Activated naive CD4-positive, alpha-beta T cell (primary cell): ENCODE measurements at places on chromosomes 3 and 15.
A peak's percentile ranks its signal among the peaks of the same experiment; 100 is the strongest.

GRCh38 chr15:85440451-85440850, 60.0 kb downstream of the AKAP13 start:
- no peak for DNase-seq

DNA sequence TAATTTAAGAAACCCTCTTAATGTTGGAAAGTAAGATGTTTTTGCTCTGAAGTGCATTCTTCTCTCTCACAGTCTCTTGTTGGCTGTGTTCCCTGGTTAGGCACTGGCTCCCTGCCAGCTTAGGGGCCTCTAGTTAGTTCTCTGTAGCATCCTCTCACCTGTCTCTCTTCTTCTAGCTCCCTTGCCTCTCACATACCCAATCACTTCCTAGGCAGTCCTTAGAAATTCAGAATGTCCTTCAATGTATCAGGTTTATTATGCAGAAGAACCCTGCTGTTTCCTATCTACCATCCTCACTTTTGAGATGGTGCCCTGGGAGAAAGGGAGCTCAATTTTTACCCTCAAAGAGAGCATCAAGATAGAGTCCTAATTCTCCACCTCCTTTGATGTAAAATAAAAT, 36.2 kb upstream of the CPNE4 start:
- no peak for DNase-seq

DNA sequence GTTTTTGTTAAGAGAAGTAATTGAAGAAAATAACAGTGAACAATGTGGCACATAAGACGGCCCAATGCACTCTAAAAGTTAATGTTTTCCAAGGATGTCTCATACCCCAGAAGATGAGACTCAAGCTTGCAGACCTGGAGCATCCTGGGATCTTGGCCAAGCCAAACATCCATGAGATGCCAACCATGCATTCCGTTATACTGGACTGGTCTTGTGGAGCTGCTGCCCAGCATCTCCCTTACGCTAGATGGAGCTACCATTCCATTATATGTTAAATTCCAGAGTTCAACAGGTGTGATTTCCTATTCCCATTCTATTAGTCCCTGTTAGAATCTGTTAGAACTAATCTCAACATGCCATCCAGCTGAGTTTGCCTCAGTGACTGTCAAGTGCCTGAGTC, 181.8 kb downstream of the PDCD6IP start:
- DNase-seq: no peak

DNA sequence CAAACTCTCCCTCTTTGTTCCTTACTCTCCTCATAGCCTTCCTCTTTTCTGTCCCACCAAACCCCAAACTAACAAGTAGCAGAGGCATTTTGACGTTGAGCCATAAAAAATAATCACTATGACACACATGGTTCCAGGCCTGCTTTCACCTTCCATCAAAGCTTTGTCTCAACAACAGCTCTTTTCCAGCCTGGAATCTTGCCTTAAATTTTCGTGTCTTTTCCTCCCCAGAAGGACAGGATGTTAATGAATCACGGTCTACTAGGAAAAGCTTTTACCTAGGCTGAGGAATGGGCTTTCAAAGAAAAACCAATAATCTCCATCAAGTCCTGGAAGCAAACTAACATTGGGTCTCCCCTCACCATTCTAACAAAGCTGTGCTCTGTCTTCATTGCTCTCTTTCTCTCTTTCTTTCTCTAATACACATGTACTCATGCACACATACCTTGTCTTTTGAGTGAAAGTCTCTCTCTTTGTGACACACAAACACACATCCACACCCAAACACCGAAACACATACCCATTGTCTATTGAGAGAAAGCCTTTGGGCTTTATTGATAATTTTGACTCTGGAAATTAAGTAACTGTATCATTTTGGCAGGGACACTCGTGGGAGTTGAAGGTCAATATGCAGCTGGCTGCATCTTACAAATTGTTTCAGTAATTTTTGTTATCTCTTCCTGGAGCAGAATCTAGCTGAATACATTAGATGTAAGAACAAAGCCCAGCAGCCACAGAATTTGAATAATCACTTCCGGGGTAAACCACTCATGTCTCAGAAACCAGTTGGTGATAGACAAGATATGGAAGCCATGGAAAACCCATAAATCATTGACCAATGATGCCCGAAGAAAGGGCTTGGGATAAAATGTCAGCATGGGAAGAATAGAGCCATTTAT, 107.4 kb upstream of the SLC4A7 start:
- DNase-seq: no peak

DNA sequence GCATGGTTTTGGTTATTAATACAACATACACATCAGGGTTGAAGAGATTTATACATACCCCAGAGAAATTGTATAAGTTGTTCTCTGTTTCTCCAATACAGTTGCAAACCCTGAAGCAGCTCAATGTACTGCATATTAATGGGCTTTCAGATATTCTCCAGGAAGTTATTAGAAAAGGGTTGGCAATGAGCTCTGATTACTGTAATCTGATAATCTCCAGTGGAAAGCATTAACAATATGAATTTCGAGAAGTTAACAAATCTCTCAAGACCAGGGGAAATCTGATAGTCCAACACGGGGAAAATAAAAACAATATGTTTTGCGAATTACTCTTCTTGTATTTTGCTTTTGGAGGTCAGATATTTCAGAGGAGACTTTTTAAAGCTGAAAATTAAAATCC, 950.1 kb downstream of the TBL1XR1 start:
- DNase-seq: no peak

DNA sequence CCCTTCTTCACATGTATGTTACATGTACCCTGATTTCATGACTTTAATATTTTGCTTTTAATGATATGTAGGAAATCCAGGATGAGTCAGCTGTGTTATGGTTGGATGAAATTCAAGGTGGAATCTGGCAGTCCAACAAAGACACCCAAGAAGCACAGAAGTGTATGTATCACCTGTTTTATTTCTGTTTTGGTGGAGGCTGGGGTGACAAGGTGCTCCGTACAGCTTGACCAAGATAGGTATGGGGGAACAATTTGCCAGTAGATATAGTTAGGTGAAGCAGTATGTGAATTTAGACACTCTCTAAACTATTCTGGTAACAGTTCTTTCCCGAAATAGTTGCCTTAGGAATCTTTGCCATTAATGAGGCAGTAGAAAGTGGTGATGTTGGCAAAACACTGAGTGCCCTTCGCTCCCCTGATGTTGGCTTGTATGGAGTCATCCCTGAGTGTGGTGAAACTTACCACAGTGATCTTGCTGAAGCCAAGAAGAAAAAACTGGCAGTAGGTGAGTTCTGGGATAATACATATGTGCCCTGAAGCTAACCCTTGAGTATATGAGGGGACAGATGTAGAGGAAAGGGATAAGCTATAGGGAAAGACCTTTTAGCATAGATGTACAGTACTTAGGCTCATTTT, 63.7 kb upstream of the CRTC3 start:
- DNase-seq: no peak

DNA sequence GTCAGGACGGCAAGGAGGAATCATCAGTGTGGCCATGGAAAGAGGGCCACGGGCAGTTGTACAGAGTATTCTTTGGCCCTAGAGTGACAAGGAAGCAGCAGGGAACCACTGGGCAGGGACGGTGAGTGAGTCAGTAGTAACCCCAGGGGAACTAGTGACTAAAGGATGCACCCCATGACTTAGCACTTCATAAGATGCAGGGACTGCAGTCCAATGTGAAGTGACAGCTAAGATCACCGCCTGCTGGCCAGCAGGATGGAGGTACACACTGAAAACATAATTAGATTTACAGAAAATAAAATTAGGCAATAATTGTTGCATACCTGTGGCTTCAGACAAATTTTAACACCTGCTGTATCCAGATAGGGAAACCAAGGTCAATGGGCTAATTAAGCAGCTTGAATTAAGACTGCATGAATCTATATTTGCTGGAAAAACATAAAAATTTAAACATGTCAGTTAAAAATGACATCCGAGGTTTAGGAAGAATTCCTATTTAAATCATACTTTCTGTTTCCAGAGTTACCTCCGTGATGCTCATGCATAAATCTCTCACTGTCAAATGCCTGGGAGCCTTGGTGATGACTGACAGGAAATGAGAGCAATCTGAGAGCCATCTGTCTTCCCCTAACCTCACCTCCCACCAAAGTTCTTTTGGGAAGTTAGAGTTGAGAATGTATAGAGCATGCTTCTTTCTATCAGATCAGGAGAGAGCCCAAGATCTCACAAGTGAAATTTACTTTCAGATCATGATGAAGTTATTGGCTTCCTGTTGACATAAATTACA, 56.5 kb downstream of the DCLK3 start:
- no peak for DNase-seq

- no peak for DNase-seq
Measured at GRCh38 chr3:195165790-195166189, 105.2 kb downstream of the XXYLT1 start.

DNA sequence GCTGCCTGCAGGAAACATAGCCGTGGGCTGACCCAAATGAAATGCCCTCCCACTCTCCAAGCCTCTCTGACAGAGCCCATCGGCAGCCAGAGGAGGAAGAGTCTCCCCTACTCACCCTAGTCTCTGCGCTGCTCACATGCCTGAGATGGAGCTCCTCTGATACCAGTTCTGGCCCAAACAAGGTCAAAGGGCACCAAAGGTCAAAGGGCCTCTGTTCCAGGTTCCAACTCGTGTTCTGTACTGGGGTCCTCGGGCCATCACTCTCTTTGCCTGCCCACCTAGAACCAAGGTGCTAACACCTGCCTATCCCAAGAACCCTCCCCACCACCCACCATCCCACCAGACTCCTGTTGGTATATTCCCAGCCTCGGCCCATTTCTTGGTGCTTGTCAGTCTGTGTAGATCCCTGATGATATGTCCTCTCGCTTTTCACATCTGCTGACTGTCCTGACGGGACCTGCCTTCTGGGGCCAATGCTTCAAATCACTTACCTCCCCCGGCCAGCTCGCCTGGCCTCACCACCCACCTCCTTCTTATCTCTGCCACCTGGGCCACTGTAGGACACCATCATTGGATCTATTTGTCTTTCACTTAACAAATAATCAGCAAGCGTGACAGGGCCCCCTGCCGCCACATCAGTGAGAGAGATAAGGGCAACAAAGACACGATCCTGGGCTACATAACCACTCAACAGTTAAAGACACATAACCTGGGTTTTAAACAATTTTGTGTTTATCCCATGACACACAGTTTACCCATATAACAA, 90.4 kb downstream of the SRGAP3 start:
- DNase-seq: no peak

- no peak for DNase-seq
Measured at GRCh38 chr3:11549580-11550140, 94.1 kb downstream of the VGLL4 start.

GRCh38 chr3:165883863-165884478, 46.7 kb upstream of the BCHE start:
- DNase-seq: no peak

GRCh38 chr3:172129850-172130716, 90.7 kb downstream of the FNDC3B start:
- DNase-seq: no peak

DNA sequence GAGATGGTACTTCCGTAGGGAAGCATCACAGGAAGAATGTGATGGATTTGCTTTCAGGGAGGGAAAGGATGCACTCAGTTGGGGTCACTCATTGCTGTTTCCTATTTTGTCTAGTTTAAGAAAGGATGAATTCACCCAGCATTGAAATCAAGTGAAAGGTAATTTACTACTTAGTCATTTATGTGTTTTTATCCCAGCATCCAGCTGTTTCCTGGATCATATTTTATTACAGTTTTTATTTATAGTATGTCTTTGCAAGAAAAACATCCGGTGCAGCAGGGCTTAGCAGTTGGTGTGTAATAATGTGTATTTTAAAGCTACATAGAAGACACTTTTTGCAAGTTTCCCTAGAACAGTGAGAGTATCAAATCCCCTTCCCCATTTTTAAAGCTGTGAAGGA, 37.4 kb upstream of the GOLGA8B start:
- DNase-seq: no peak

DNA sequence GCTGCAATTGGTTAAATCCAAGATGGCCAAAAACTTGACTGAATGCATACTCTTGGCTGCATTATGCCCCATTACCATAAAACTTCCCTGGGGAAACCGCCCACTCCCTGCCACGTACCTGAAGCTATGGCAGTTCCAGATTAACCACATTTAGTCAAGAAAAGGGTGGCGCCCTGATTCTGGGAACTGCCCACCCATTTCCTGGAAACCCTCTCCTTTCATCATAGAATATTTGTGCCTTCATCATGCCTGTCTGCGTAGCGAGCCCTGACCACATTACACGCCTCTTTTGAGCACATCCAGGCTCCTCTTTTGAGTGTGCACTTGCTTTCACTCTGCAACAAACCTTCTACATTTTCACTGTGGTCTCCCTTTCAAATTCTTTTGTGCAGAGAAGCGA, 5.2 kb downstream of the LINS1 start:
- peak; percentile 74 for DNase-seq

GRCh38 chr3:161781381-161781780, 284.8 kb downstream of the OTOL1 start:
- DNase-seq: no peak

DNA sequence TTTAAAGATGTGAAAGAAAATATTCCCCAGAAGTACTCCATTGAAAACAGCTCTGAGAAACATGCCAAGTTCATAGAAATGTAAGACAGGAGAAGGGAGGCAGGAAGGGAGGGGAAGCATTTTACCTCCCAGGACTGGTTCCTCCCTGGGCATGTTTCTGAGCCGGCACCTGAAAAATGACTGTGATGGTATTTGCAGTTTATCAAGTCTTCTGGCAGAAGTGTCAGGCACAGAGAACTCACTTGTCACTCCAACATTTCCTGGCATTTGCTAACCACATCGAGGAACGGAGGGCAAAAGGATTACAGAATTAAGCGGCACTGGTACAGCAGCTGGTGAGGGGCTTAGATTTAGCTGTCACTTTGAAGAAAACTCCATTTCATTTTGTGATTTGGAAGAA, 1054.0 kb downstream of the TUSC7 start:
- no peak for DNase-seq

GRCh38 chr3:197417441-197417840, 119.0 kb upstream of the DLG1 start:
- no peak for DNase-seq
